ENCODE measurements at places on chromosomes 13 and 19.

- DNase-seq = no peak
Measured at GRCh38 chr13:112132619-112133018, 65.7 kb downstream of the SOX1 start.

GRCh38 chr19:14672188-14672872 lies 2.3 kb downstream of the ADGRE3 start:
- DNase-seq = no peak

DNA sequence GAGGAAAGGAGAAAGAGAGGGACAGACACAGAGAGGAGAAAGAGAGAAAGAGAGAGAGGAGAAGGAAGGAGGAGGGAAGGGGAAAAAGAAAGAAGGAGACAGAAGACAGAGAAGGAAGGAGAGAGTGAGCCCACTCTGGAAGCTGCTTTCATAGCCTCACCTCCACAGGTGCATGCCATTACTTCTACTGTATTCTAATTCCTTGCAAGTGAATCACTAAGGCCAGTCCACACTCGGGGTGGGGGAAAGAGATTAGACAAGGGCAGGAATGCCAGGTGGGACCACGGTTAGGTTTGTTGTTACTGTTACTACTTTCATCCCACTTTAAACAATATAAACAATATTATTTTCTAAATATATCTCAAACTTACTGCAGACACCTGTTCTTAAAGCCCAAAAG lies 684.5 kb upstream of the ARGLU1 start:
- no peak for DNase-seq

DNA sequence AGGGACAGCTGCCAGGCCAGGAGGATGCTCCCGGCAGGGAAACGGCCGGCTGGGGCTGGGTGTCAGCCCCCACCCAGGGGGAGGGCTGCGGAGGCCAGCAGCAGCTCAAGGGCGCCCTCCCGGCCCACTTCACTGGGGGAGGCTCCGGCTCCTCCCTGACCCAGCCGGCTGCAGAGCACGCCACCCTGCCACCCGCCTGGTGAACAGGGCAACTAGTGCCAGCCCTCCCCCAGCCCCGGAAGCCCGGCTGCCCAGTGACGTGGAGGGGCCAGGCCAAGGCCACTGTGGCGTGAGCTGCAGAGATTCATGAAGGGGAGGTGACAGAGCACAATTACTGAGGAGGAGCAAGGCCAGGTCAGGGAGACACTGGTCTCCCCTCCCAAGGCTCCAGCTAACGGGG lies 14.7 kb downstream of the REXO1 start:
- DNase-seq = no peak

GRCh38 chr13:113618455-113618854 lies 33.9 kb downstream of the TFDP1 start:
- no peak for DNase-seq

DNA sequence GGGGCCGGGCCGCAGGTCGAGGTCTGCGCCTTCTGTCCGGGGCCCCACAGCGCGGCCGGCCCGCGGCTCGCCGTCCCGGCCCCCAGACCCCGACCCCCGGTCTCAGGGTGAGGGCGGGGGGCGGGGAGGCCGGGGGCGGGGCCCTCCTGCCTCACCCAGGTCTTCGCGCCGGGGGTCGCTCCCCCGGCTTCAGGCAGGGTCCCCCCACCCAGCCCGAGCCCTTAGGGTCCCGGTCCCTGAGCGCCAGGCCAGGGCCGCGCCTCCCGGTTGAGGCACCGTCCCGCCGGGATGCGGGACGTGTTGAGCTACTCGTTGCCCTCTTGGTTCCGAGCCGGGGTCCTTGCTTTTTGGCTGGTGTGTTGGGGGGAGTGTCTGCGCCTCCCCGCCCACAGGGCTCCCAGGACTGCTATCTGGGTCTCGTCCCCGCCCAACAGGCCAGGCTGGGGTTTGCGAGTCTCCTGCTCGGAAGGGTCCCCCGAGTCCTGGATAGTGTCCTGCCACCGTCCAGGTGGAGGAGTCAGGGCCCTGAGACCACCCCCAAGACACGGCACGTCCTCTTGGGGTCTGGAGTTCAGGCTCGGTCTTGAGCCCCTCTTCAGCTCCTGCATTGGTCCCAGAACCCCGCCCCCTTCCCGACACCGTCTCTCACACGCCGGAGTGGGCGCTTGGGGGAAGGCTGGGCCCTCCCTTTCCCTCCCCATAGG lies 452 bp downstream of the PIAS4 start:
- no peak for DNase-seq

DNA sequence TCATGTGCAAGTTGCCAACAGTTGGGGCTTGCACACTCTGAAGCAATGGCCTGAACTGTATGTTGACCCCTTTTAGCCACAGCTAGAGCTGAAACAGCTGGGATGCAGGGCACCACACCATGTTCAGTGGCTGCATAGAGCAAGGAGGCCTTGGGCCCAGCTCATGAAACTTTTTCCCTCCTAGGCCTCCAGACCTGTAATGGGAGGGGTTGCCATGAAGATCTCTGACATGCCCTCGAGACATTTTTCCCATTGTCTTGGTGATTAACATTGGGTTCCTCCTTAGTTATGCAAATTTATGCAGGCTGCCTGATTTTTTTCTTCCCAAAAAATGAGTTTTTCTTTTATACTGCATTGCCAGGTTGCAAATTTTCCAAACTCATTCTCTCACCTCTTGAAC lies 165.1 kb upstream of the PRR20A start:
- DNase-seq = no peak
